ENCODE measurements at places on chromosomes 1 and 21.
A peak's percentile ranks its signal among the peaks of the same experiment; 100 is the strongest.

- no peak for DNase-seq
Measured at GRCh38 chr1:234498448-234499118, 19.6 kb upstream of the TARBP1 start.

- no peak for DNase-seq
Measured at GRCh38 chr1:59243550-59243949, 53.3 kb upstream of the FGGY start.

DNA sequence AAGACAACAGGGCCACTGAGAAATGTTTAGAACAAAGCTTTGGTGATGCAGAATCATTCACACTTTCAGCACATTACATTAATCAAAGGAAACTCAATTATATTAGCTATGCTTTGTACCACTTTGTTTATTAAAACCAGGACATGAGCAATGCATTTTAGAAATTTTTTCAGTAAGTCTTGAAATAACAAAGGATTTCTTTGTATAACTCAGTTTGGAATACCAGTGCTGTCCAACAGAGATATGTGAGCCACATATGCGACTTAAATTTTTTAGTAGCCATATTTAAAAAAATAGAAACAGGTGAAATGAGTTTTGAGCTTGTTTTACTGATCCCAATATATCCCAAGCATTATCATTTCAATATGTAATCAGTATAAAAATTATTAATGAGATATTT is 18.8 kb upstream of the F3 start:
- peak; percentile 48 for DNase-seq

DNA sequence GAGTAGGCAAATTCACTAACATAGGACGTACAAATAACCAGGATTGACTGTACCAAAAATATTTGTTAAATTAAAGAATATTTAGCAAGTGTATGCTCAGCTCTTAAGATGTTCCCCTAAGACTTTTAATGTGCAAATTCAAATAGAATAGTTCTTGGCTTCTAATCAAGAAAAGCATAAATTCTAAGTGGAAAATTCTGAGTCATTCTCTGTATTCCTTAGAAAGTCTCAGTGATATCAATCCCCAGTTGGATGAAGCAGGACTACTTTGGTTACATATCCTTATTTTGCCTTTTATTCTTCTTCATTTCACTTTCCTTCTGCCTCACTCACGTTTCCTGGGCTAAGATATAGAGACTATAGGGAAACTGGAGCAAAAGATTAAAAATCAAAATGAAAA is 130.2 kb downstream of the IFI44 start:
- DNase-seq, result peak; percentile 47

- no peak for DNase-seq
Measured at GRCh38 chr1:164635803-164636731, 77.1 kb downstream of the PBX1 start.

DNA sequence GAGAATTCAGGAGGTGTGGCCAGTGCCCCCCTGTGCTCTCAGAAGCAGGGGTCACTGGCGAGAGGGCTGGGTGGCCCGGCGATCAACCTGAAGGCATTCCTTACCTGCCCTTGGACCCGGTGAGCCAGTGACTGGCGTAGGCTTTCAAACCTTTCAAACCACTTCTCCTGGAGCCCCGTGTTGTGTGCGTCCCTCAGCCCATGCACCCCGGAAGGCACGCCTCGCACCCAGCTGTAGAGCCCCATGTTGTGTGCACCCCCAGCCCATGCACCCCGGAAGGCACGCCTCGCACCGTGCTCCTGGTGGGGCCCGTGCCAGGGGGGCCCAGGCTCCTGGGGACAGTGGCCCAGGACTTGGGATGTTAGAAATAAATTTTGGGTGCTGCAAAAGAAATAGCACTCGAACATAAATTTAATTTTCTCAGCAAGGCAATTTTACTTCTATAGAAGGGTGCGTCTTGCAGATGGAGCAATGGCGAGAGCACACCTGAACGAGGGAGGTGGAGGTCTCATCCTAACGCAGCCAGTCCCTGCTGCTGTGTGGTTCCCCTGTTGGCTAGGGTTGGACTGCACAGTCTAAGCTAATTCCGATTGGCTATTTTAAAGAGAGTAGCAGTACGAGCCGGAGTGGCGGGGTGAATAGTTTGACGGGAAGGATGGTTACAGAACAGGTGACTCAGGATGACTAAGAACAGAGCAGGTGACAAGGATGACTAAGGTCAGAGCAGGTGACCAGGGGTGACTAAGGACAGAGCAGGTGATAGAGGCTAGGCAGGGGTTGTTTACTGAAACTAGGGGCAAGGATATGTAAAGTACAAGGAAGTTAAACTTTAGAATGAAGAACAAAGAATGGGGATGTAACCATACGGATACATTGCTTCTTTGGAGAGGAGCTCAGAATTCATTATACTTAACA is 47.4 kb downstream of the PRKCZ start:
- no peak for DNase-seq

DNA sequence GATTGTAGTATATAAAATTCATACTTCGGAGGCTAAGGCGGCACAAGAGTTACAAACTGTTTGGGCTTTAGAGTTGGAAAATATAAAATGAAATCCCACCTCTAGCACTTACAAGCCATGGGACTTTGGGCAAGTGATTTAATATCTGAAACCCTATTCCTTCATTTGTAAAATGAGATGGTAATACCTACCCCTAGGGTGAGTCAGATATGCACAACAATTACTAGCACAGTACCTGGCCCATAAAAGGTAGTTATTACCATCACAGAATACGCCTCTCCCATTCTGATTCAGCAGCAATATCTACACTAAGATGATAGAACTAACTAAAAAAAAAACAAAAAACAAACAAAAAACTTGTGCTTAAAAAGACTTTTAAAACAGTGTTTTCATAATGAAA is 3.5 kb downstream of the KLHL12 start:
- DNase-seq, result no peak

- DNase-seq, result no peak
Measured at GRCh38 chr1:94530373-94530878, 11.1 kb downstream of the F3 start.

DNA sequence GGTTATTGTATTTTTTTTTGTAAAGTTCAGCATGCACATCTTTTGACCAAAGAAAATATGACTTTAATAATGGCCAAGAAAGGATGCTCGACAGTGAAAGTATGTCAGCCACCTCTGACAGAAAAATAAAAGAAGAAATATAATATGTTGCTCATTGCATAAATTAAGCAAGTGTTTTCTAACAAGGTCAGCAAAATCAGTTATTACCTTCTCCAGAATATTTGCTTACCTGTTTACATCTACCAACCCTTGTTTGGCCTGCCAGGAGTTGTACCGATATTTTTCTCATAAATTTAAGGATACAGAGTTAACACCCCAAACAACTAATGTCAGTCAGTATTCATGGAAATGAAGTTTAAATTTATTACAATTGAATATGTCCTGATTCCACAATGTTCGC is 685.4 kb downstream of the PLA2G4A start:
- no peak for DNase-seq

DNA sequence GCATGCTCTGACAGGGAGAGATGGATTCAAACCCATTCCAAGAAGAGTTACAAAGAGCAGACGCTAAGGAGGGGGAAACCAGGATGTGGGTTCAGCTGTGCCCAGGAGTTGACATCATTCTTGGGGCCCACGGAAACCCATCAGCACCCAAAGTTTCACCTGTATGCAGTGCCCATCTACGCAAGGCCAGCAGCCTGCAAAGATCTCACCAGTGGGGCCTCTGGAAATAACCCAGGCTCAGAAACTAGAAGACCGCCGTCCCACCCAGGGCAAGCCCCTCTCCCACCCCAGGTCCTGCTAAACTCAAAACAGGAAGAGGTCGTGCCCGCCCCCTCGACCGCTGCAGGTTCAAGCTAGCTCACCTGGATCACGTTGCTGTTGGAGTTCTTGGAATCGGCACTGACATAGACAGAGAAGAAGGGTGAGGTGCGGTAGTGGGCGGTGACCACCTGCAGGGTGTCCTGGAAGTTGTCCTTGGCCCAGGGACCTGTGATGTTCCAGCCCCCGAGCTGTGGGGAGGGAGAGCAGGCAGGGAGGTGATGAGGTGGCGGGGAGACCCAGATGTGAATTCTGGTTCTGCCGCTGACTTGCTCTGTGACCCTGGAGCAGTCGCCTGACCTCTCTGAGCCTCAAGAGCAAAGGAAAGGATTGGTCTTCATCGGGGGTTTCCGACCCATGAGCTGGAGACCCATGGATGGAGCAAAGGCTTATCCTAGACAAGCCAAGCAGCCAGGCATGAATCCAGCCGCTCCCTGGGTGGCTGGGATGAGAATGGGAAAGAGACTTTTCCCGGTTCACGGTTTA is 31.7 kb downstream of the ECE1 start:
- no peak for DNase-seq

- peak; percentile 4 for DNase-seq
Measured at GRCh38 chr1:117051224-117052064, 8.7 kb upstream of the TTF2 start.

DNA sequence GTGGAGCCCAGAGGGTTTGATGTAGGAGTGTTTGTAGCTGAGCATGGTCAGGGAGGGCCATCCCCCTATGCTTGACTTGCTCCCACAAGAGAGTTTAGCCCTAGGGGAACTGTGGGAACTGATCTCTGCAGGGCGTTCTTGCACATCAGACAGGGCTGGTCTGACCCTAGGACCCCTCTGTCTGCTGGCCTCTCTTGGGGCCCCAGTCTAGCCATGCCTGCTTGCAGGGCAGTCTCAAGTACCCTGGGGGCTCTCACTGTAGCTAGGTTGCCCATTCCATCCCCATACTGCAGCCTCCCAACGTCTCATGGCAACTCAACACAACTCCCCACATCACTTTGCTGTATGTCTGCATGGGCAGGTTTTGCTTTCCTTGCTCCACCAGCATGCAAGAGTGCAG is 1250.7 kb upstream of the B3GALT2 start:
- no peak for DNase-seq

DNA sequence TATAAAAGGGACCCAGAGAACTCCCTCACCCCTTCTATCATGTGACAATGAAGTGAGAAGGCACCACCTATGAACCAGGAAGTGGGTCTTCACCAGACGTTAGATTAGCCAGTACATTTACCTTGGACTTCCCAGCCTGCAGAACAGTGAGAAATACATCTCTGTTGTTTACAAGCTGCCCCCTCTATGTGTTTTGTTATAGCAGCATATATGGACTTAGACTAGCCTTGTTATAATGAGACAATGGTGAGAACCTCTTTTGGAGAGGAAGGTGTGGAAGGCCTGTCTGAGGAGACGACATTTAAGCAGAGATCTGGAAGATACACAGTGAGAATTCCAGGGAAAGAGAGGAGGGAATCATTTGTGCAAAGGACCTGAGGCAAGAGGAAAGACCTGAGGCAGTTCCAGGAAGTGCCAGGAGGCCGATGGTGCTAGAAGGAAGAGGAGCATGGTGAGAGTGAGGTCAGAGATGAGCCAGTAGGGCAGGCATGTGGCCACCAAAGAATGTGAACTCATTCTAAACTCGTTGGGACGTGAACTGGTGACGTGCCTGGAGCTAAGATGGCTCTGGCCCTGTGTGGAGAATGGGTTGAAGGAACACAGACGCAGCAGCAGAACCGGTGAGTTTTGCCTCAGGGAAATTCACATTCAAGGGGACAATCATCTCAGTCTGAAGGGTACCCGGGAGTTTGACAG is 98.9 kb upstream of the IRF2BP2 start:
- no peak for DNase-seq

- DNase-seq, result peak; percentile 82
Measured at GRCh38 chr1:7549277-7550161, 221.6 kb upstream of the VAMP3 start.

DNA sequence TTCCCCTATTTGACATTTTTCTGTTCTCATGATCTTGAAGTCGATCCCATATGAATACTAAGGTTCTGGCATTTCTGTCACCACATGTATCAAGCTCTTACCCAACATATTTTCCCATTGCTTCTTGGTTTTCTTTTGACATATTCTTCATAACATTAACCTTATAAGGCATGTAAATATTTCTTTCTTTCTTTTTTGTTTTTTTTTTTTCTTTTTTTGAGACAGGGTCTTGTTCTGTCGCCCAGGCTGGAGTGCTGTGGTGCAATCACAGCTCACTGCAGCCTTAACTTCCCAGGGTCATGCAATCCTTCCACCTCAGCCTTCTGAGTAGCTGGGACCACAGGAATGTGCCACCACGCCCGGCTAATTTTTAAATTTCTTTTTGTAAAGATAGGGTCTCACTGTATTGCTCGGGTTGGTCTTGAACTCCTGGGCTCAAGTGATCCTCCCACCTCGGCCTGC is 33.1 kb upstream of the ERRFI1 start:
- DNase-seq, result peak; percentile 86

DNA sequence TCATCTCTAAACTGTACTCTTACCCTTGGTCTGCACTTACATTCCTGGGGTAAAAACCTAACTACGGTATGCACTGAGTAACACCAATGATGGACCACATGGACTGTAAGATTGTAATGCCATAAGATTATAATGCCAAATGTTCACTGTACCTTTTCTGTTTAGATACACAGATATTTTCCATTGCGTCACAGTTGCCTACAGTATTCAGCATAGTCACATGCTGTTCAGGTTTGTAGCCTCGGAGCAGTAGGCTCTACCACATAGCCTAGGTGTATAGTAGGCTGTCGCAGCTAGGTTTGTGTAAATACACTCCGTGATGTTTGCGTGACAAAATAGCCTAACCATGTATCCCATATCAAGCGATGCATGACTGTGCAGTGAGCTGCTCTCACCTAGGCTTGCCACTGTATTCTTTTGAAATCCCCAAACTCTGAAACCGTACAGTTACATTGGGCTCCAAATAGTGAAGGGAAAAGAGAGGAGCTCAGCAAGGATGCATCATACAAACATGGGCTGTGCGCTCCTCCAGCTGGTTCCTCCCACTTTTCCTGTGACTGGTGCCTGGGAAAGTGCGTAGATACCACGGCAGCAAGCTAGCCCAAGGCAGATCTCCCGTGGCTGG is 35.2 kb downstream of the CFAP57 start:
- DNase-seq, result peak; percentile 9

DNA sequence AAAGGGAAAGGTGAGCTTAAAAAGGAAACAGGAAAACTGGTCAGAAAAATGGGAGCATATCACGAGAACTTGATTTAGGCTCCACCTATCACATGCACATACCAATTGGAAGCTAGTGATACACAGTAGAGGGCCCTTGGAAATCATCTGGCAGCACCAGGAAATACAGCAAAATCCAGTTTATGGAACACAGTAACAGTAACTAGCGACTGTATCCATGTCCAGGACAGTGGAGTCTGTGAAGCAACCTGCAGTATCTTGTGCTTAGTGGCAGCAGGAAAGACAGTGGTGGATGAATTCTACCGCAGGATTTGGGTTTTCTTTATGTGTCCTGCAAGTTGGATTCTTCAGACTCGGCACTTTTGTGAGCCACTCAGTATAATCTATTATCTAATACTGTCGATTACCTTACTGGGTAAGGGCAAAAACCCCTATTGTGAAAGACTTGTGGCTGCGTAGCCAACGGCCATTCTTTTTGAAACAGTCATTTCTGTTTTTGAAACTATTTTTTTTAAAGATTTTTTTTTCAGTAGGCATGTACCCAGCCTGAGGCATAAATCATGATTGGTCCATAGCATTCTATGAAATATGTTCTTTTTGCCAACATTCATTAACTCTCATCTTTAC is 1.6 kb upstream of the KDM4A start:
- DNase-seq, result no peak

DNA sequence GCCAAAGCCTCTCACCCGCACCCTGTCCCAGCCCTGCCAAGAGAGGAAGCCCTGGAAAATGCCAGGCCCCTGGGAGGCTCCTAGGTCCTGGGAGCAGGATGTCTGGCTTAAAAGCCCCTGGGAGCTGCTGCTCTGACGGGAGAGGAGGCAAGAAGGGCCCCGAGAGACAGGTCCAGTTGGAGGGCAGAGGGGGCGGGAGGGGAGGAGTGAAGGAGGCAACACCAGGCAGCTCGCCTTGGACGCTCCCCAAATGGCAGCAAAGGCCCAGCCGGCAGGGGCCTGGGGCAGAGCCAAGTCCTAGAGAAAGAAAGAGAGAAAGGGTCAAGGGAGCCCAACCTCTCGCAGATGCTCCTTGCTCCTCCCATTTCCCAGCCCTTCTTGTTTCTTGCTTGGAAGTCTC is 6.8 kb downstream of the ETV3L start:
- no peak for DNase-seq
